ENCODE measurements at places on chromosomes 1 and 21.

DNA sequence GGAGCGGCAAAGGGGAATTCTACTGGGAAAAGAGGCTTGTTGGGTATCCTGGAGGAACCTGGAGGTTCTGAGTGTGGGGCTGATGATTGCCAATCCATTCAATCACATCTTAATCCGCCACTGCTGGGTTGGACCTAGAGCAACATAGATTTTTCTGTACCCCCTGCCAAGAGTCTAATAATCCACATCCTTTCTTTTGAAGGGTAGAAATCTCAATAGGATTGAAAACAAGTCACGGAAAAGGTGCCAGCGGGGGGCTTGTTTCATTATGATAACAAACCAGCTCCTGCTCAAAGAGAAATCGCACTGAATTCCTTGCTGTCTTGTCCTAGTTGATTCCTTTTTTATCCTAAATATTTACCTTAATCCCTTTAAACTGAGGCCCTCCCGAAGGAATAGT lies 528.5 kb downstream of the ADGRL2 start:
- no peak for DNase-seq

DNA sequence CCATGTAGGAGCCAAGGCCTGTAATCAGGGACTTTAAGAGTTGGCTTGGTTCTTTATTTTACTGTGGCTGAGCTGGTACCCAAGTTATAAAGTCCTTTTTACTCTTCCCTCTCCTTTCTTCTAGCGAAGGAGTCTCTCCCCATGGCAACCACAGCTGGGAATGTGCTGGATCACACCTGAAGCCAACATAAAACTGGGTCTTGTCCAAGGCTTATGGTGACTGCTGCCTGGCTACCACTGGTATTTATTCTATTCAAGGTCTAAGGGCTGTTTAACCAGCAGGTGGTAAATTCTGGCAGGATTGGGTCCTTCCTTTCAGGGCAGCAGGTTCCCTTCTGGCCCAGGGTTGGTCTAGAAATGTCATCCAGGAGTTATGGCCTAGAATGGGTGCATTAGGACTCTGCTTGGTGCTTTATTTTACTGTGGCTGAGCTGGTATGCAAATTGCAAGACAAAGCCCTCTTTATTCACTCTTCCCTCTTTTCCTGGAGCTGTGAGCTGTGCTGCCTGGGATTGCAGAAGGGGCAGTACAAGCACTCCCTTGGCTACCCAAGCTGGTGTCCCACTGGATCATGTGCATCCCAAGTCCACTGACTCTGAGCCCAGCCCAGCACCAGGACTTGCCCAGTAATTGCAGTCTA lies 26.6 kb downstream of the SLC22A15 start:
- no peak for DNase-seq

- DNase-seq: no peak
Observed at GRCh38 chr1:244435562-244436205, 16.0 kb downstream of the ADSS2 start.

DNA sequence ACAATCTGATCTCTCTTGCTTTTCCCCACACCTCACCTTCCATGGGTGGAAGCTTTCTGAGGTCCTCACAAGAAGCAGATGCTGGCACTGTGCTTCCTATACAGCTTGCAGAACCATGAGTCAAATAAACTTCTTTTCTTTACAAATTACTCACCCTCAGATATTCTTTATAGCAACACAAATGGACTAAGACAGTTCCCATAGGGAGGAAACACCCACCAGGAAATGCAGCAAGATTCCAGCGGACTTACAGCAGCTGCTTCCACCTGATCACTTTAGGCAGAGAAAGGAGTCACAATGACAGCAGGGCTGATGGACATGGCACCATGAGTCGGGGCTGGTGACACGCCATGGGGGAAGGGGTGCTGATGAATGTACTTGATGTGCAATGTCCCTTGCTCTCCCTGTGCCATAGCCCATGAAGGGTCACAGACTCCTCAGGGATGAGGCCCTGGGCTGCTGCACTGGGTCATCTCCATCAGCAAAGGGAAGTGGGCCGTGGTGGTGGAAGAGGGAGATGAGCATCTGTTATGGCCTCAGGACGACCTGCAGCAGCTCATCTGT lies 53.9 kb downstream of the PRSS38 start:
- no peak for DNase-seq

DNA sequence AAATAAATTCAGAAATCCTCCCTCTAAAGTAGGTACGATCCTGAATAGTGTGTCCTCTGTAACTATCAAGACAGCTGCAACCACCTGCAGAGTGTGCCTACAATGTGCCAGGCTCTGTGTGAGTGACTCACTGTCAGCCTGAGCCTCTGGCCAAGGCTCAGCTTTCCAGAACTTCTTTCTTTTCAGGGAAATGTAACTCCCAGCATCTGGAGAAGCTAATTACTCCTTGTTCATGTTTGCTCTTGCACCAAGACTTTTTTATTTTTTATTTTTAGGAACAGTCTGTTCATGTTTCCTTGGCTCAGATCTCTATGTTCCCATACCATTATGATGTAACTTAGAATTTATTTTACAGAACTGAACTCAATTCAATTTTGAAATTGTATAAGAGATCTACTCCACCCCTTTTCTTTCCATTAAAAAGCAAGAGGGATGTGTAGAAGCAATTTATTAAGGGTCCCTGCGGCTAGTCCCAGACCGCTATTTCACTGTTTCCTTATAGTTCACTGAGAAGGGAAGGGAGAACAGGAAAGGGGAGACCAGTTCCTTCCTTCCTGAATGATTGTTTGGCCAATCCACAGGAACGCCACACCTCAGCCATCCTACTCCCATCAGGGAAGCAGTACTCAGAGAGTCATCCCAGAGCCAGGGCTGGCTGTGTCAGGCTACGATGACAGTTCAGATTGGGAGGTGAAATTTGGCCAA lies 112.4 kb upstream of the ZNF648 start:
- no peak for DNase-seq

- DNase-seq: no peak
Observed at GRCh38 chr1:5430911-5431697, 561.1 kb downstream of the NPHP4 start.

- DNase-seq: no peak
Observed at GRCh38 chr1:40842207-40842606, 20.0 kb downstream of the CITED4 start.

DNA sequence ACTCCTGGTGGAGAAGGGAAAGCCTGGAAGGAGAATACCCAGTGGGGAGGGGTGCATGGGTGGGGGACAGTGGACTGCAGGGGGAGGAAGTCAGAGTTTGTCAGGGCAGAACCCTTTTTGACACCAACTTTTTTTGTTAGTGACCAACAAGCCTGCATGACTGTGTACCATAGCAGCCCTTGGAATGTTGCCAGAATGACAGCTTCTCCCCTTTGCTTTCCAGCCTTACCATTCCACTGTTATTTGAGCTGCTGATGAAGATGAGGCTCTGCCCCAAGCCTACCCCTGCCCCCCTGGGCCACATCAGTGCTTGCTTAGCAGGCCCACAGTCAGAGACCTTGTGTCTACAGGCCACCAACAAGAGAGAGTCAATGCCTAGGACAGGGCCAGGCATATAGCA lies 341.2 kb downstream of the HHAT start:
- DNase-seq: no peak

Measured in erythroblast (primary cell).